Stimulated activated CD8-positive, alpha-beta memory T cell treated with anti-CD3 and anti-CD28 coated beads, Interleukin-4, amount 100 ng/mL, for 48 hours (primary cell): ENCODE measurements at places on chromosomes 6 and 20.

GRCh38 chr6:70708448-70708847, 40.8 kb downstream of the SMAP1 start:
- DNase-seq = no peak

GRCh38 chr20:3081641-3082040, 2.9 kb downstream of the AVP start:
- DNase-seq = no peak

GRCh38 chr20:568097-568652, 24.6 kb upstream of the CSNK2A1 start:
- no peak for DNase-seq

DNA sequence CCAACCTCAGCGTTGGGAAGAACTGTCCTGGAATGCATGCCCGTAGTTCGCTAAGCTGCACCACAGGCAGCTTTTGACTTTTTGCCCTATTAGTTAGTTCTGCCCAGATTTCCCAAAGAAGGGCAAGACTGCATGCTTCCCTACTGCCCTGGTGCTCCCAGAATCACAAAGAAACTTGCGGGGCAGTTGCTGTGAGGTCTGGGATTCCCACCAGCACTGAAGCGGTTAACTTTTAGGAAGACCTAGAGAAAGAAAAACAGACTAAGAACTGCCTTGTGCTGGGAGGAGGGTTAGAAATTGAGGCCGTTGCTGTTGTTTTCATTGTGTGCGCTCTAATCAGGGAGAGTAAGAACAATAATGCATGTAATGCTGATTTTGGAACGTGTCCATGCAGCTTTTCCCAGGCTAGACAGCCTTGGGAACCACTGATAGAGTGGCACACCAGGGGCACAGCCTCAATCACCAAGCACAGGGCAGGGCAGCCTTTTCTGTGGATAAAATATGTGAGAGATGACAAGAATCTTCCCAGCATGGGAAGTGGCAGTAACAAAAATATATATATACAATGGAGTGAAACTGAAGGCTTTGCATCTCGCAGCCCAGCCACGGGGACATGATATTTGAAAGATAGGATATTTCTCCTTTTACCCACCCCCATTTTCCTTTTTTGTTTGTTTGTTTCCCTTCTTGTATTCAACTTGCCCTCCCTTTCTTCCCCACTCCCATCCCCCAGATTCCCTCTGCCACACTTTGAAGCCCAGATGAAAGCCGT, 137.7 kb upstream of the HEY2 start:
- no peak for DNase-seq

DNA sequence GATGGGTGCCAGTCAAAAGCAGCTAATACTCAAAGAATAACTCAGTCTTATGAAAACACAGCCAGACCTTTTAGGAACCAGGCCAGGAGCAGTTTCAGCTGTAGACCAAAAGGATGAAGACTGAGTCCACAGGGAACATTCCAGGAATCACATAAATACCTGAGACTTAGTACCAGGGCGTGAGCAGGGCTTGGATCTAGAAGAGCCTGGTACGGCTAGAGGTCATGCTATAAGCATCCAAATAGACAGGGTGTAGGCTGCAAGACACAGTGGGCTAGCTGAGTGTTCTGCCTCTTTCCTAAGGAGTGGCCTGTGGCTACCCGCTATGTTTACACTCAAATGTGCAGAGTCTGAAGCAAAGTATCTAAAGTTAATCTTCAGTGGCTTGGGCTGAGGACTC, 29.5 kb upstream of the LRRC1 start:
- DNase-seq = no peak

GRCh38 chr6:91240878-91241603, 654.2 kb upstream of the MAP3K7 start:
- no peak for DNase-seq

- no peak for DNase-seq
These were observed 1.7 kb downstream of the FAM184A start for GRCh38 chr6:119076576-119077390.

DNA sequence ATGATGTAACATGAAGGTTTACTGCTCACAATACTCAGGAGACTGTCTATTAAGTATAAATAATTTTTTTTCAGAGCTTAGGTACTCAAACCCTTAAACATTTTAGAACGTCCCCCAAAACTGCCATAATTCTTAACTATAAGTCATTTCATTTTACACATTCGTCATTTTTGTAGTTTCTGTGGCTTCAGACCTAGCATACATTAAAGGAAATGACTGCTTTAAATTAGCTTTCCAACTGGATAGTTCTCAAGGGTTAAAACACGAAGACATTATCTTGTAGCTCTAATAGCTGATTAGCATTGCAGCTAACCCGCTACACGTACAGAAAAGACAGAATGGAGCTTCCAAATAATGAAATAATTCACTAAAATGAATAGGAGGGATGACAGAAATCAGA, 24.9 kb upstream of the PLN start:
- no peak for DNase-seq

DNA sequence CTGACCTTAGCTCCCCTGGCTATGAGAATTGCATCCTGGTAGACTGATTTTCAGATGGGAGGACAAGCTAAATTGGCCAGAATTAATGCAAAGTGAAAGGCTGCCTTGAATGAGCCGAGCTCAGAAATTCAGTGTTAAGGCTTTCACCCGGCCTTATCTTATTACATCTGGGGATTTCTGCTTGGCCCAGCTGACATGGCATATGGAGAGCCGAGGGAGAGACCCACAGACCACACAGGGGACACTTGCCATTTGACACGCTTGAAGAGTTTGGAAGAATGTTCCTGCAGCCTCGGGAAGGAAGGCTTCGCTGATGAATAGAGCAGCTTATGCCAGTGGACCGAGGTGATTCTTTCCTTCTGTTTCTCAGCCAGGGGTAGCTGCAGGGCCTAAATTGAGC, 9.0 kb downstream of the MOCS3 start:
- no peak for DNase-seq

DNA sequence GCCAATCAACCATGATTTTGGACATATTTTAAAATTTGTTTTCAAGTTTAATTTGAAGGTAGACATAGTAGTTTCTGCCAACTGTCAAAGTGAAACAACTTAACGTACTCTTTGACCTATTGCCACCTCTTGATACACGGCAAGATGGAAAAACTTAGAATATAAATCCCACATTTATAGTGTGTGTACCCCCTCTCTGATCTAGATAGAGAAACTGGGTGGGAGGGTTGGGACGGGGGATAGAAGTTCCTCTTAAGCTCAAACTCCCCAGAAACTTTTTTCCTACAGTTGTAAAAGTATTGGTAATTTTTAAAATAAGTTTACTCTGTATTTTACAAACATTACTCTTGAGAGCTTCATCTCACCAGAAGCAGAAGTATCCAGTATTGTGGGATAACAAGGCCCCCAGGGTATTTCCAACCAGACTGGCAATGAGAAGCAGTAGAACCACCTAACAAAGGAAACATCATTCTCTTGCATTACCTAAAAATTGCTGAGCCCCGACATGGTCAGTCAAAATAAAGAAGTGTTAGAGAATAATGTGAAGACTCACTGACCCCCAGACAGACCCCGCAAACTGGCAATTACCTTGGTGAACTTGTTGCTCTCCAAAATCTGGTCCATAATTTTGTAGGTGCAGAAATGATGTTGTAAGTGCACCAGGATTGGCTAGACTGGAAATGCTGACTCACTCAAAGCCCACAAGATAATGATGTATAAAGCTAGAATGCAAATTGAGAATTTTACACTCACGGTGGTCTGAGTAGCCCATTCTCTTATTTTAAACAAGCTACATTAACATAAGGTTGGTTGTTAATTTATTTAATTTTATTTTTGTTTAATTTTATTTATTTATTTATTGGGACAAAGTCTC, 74.7 kb upstream of the TNFAIP3 start:
- no peak for DNase-seq

DNA sequence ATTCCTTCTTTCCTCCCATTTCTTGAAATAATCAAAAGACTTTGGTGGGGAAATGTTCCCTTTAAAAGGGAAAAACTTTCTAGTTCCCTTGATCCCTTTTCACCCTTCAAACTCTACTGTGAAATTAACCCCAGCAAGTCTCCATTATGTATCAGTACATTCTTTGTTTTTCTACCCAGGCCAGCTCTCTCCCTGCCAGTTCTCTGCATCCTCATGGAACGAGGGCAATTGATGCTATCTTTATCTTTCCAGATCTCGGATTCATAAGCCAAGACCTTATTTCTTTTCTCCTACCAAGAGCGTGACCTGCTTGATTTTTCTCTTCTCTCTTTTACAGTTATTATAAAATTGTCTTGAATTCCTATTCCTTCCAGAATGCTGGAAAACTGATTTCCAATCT, 75.8 kb downstream of the ADGRB3 start:
- DNase-seq = no peak

- DNase-seq = no peak
These were observed 174.9 kb upstream of the GGTLC1 start for GRCh38 chr20:24163506-24163905.

DNA sequence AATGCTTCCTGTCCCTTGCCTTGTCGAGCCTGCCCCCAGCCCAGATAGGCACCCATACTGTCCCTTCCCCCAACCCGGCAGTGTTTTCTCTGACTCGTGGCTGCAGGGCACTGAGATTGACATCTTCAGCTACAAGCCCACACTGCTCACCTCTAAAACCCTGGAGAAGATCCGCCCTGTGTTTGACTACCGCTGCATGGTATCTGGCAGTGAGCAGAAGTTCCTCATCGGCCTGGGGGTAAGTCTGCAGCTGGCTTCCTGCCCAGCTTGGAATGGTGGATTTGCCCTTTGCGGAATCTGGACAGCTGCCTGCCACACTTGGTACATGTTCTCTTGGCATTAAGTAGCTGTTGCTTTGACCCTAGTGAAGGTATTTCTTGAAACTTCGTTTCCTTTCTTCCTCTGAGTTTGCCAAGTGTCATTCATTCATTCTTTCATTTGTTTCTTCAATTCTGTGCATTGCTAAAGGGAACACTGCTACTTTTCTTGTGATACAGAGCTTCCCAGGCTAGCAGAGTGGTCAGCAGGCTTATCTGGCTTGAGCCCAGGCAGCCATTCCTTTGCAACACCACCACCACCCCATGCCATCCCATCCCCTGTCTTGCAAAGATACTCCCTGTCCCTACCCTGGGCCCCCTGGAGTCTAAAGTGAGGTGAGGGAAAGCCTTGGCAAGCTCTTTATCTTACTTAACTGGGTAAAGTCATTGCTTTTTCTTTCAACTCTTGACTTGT, 26.2 kb downstream of the CCDC167 start:
- no peak for DNase-seq

DNA sequence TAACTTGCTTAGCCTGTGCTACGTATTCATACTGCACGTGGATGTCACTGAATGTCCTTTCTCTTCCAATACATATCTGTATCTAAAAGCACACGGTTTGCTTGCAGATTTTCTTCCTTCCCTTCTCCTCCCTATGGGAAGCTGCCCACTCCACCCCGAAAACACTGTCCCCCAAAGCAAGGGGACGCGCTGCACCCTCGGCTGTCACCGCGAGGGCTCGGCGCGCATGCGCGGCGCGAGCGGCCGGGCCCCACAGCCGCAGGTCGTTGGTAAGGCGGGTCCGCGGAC, 659 bp downstream of the TMX4 start:
- DNase-seq = peak; percentile 76

DNA sequence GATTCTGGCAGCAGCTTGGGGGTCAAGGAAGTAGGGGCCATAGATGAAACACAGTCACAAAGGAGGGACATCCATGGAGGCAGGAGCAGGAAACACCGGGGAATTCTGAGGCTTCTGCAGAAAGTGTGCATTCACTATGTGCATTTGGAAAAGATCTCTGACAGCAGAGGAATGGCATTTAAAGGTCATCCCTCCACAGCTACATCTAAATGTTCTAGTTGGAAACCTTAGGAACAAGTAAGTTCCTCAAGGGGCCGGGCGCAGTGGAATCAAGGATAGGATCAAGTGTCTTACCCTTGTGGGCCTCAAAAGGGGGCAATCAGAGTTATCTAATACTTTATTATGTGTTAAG, 8.8 kb downstream of the C6orf136 start:
- DNase-seq = no peak

DNA sequence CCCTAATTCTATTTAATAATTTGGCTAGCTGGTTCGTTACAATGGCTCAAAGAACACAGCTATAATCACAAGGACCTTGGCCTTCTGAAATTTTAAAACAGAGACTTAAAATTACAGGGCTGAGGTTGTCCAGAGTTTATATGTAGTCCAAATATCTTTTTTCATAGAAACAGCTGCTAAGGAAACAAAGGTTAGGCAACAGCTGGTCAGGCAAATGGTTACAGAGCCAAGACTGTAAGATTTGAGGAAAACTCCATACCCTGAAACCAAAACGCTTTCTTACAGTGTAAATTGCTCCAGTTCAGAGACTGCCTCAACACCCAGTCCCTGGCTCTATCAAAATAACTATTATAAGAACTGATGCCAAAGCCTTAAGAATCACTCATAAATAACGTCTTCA, 9.7 kb upstream of the ARHGAP18 start:
- no peak for DNase-seq
